A549 treated with Mapracorat at 1 μM for 4 hours (cell line): ENCODE measurements at places on chromosomes 16 and 17. TPM values are rescaled to one million over a fixed set of nuclear protein-coding genes. Genes with fewer than 3 reads are reported as not detected.

KRT33B gene
- not detected in 5 replicates for total RNA-seq

TVP23C gene
- total RNA-seq, result 6.9 to 12.6 TPM (median 8.1 TPM) in 5 replicates

CFAP119 gene
- total RNA-seq, result 5.5 to 9.4 TPM (median 8.9 TPM) in 5 replicates

MPDU1 gene
- total RNA-seq, result 114 to 148 TPM (median 118 TPM) in 5 replicates

CES4A gene
- total RNA-seq, result 1.9 to 3.3 TPM (median 2.9 TPM) in 5 replicates

CDH15 gene
- total RNA-seq, result 0.07 to 0.15 TPM (median 0.08 TPM) in 5 replicates

PGAP3 gene
- 7.3 to 8.5 TPM (median 8.2 TPM) in 5 replicates for total RNA-seq

KCTD11 gene
- total RNA-seq, result 11.0 to 13.1 TPM (median 11.3 TPM) in 5 replicates

ABCC11 gene
- total RNA-seq, result 0.06 to 0.22 TPM (median 0.14 TPM) in 5 replicates

CCL8 gene
- not detected in 5 replicates for total RNA-seq

CA5A gene
- total RNA-seq, result not detected in 5 replicates

RNF222 gene
- not detected in 5 replicates for total RNA-seq

CHAD gene
- total RNA-seq, result not detected in 5 replicates

SMG1 gene
- 13.8 to 23.9 TPM (median 21.7 TPM) in 5 replicates for total RNA-seq

SDR42E1 gene
- total RNA-seq, result 0.81 to 1.9 TPM (median 1.1 TPM) in 5 replicates

TEFM gene
- 18.3 to 28.2 TPM (median 22.3 TPM) in 5 replicates for total RNA-seq

NUDT16L1 gene
- total RNA-seq, result 15.8 to 26.7 TPM (median 25.1 TPM) in 5 replicates

SLC38A8 gene
- not detected in 5 replicates for total RNA-seq

AIPL1 gene
- total RNA-seq, result not detected in 5 replicates

CES3 gene
- total RNA-seq, result 2.3 to 3.6 TPM (median 2.4 TPM) in 5 replicates

TMEM114 gene
- total RNA-seq, result not detected in 5 replicates

SOST gene
- not detected in 5 replicates for total RNA-seq

KRTAP4-5 gene
- total RNA-seq, result not detected in 5 replicates

CMTM1 gene
- 0.49 to 1.8 TPM (median 1.1 TPM) in 5 replicates for total RNA-seq

RTN4RL1 gene
- 8.4 to 11.6 TPM (median 9.8 TPM) in 5 replicates for total RNA-seq

EVI2B gene
- total RNA-seq, result 0.07 to 0.08 TPM in 2 of 5 replicates, not detected in the others

KCNG4 gene
- total RNA-seq, result not detected in 5 replicates

CACNG4 gene
- 10.3 to 14.1 TPM (median 13.3 TPM) in 5 replicates for total RNA-seq

TSPAN10 gene
- total RNA-seq, result 3.8 to 6.7 TPM (median 4.9 TPM) in 5 replicates
